Psoas muscle (tissue), 8 donors: ENCODE measurements at places on chromosomes 5 and 9. TPM values are rescaled to one million over a fixed set of nuclear protein-coding genes. Genes with fewer than 3 reads are reported as not detected.

The NR2F1 gene
- polyA plus RNA-seq = 1.4 TPM

The CDX1 gene
- polyA plus RNA-seq = not detected

The HMMR gene
- polyA plus RNA-seq = 0.23 TPM

The CDKN2B-AS1 gene
- not detected for polyA plus RNA-seq

The IFNA13 gene
- polyA plus RNA-seq = not detected
